KG1 (cell line): ENCODE measurements at places on chromosomes 12 and 14.

DNA sequence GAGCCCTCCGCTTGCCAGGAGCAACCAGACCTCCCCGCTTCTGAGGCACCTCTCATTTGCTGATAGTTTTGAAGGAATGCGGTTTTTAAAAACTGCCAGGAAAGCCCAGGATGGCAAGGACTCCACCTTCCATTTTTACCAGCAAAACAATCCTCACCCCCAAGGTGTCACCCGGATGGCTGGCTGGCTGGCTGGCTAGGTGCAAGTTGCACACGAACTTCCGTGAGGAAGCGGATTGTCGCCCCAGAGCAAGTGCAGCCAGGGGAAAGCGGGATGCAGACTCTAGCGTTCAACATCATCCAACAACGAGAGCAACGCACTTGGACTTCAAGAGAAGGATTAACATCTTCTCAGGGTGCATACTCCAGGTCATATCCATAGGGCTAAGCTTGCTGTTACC lies 125.4 kb downstream of the RIMBP2 start:
- DNase-seq, result no peak

DNA sequence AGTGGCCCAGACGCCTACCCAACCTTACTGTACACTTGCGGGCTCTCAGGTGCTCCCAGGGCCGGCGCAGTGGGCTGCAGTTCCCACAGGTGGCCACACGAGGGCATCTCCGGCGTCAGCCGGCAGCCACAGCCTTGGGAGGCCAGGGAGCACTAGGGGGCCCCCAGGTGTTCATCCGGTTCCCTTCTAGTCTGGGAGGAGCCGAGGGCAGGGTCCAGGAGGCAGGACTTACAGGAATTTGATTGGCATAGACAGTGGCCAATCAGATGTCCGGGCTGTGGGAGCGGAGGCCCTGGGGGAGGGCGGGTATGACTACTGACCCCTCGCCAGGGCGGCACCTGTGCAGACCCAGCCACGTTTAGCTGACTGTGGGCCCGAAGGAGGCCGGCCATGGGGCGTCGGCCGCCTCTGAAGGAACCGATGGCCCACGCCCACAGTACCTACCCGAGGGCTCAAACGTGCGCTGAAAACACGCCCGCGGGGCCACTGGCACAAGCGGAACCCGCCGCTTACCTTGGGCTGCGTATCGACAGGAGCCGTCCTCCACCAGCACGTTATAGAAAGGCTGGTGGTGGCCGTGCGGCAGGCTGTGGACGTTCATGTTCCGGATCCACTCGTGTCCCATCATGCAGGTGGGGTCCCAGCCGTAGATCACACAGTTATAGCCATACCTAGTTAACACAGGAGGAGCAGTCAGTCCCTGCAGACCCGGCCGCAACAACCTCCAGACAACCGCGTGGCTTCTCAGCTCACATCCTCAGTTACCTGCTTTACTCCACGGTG lies 34.8 kb downstream of the FBXO21 start:
- DNase-seq, result no peak

DNA sequence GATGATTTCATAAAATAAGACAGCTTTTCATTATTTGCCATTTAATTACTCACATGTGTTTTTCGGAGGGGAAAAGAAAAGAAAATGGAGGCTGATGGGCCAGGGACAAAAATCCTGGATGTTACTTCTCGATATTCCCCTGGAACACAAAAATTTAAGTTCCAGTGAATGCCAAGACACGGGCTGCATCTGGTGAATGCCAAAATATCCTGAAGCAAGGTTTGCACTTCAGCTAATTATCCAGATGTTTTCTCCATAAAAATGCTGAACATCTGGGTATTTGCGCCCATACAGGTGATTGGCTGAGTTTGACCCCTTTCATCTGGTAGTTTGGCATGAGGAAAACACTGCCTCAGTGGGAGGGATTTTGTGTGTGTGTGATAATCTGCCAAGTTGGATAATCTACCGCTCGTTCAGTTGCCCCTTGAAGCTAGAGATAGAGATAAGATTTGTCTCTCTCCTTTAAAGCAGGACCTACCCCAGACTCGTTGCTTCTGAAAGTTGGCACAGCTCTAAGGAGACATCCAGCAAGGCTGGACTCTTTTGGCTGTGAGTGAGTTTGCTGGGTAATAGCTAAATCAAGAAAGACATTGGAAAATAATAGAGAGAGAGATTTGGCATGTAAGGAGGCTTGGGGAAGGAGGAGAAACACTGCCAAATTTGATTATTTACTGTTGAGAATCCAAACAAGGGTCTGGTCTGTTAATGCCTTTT lies 390.0 kb downstream of the EGLN3 start:
- DNase-seq, result no peak

DNA sequence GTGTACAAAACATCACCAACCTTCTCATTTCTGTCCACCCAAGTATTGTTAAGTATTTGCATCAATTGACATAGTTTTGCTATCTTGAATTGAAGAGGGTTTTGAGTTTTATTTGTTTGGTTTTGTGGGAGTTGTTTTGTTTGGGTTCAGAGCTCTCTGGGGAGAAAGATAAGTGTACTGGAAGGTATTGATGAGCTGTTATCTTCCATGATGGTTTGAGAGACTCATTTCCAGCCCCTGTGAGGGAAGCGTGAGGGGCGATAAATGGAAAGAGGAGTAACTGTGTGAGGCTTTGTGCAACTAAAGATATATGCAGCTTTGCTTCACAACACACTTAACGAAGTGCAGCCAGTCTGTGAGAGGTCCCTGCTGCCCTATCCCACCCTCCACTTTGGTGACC lies 15.7 kb upstream of the CIPC start:
- DNase-seq, result no peak

GRCh38 chr12:50606675-50607375 lies 102.0 kb downstream of the DIP2B start:
- no peak for DNase-seq

- DNase-seq, result peak; percentile 6
These were observed 915.3 kb downstream of the FSCB start for GRCh38 chr14:43591776-43592175.
